Left renal pelvis (tissue), 4 donors: ENCODE measurements at places on chromosomes 3 and 15. TPM values are rescaled to one million over a fixed set of nuclear protein-coding genes. Genes with fewer than 3 reads are reported as not detected.

- no peak for DNase-seq
Measured at GRCh38 chr15:90059208-90059985, 42.9 kb downstream of the IDH2 start.

DNA sequence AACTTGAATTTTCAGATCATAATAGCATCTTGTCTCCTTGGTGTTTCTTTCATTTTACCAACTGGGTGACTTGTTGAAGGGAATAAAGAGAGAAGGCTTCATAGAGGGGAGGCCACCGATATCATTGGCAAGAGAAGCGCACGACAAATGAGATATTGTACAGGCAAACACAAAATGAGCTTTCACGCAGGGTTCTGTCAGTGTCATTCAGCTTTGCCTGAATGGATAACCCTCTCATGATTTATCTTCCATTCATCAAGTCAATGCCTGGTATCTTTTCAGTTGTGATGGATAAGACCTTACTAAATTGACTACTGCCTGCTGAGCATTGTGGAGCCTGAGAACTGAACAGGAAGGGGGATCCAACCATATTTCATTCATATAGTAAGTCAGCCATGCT, 188.6 kb upstream of the EPHA3 start:
- no peak for DNase-seq

GRCh38 chr3:33957176-33957575, 158.7 kb downstream of the PDCD6IP start:
- DNase-seq, result no peak

DNA sequence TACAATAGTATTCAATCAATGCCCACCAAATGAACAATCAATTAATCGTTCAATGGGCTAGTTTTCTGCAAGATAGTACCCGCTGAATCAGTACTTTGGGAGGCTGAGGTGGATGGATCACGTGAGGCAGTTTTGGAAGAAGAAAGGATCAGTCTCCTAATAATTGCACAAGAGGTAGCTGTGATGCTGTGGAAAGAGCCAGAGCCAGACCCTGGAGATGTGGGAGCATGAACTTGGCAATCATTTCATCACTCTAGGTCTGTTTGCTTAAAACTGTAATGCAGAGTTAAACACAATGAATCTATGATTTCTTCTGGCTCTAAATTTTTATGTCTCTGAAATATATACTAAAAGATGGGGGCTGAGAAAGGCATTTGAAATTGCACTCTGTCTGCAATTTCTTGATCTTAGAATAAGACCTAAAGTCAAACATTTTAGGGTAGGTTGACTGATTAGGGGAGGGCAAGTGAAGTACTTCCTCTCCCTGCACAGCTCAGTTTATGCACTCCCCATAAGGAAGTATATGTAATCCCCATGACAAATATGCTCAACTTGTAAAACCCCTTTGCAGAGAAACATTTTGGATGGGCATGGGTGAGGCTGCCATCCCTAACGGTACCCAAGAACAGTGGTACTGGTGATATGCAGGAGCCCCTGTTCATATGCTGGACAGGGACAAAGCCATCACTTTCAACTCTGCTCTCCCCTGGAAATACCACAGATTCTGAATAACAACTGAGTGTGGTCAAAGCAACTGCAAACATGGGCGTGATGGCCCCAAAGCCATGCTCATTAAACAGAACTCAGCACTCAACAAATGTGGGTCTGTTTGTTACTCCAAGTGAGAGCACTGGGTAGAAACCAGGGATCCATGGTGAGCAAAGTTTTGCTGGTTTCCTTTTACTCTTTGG, 28.6 kb upstream of the SPATA12 start:
- no peak for DNase-seq

DNA sequence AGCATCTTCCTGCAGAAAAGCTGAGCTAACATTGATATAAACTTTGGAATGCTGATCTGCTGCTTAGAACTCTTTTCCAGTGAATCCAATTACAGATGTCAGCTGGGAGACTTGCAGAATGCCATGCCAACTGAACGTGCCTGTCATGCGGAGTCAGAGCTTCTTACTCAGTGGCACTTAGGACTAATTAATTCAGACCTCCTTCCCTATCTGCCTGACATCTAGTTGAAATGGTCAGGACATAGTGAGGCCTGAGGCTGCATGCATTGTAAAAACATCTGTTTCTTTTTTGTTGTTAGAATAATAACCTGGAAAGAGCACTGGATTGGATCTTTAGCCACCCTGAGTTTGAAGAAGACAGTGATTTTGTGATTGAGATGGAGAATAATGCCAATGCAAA, 112.6 kb downstream of the USP13 start:
- DNase-seq, result no peak

DNA sequence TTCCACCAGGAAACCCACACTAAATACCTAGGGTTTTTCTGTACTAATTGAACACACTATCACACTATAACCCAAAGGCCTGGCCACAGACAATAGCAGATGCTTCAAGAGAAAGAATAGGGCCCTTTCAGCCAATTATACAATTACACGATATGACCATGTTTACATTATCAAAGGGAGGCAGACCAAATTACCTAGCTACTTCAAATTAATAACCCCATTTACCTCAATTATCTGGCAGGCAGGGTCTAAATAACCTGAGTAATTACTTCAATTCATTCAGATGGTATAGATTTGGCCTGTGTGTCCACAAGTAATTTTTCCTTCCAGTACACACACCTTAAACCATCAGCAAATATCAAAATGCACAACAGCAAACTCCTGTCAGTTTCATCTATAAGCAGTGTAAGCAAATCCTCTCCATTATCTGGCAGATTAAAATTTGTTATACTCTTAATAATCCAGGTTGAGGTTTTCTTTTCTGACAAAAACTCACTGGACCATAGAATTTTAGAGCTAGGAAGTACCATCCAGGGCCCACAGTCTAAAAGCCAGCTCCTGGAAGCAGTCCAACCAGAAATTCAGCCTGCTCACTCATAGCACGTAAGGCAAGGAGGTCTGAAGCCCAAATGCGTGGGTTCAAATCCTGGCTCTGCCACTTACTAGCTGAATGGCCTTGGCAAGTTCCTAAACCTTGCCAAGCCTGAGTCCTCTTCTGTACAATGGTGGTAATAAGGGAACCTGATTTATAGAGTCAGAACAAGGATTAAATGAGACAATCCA, 51.8 kb downstream of the RFTN1 start:
- DNase-seq, result no peak

DNA sequence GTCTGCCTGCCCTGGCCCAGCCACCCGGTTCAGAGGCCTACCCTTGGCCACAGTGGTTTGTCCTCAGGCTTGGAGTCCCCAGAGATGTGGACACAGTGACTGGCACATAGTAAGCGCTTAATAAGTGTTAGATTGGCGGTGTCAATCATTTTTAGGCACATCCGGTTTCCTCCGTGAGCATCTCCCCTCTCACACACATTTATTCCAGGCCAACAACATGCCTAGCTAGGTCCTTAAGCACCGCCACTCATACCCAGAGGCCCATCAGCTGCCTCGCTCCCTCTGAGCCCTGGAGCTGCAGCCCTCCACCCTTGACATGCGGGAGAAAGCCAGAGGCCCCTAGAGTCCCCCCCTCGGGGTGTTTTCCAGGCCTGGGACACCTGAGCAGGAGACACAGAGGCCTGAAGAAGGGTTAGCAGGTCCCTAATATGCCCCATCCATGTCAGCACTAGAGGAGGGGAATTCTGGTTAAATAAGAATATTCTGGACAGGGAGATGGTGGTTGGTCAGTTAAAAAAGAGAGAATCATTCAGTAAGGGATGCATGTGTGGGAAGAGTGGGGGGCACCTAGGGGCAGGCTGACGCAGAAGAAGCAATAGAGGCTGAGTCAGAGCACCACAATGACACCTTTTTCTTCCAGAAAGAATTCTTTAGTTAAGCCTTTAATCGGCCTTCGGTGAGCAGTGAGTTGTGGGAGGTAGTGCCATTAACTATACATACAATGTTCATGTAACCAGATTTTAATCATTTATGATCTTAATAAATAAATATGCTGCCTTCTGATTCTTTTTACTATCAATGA, 22.3 kb downstream of the NR2F2 start:
- DNase-seq, result peak; percentile 12

DNA sequence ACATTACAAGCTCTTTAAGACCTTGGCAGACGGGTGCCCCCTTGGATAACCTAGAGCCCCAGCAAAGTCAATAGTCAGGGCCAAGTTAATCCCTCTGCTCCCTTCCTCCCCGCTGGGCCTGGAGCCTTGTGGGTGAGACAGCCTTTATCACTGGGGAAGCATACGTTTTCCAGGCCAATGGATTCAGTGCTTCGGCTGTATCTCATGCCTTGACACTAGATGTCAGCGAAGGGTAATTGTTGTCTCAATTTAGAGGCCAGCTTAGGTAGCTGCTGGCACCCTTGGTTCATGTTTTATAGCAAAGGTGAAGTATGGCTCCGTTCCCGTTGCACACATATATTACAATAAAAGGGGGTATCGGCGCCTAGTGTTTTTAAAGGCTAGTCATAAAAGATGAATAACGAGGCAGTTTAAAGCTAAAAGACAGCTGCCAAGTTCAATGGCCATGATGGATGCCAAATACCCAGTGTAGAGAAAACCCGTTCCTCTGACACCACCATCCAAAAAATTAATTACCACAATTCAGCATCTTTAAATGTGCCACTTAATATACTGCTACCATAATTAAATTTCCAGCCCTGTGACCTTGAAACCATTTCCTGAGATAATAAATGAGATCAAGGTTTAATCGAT, 52.3 kb upstream of the BNIP2 start:
- no peak for DNase-seq

GRCh38 chr3:114093596-114093995, 37.1 kb downstream of the QTRT2 start:
- peak; percentile 24 for DNase-seq

DNA sequence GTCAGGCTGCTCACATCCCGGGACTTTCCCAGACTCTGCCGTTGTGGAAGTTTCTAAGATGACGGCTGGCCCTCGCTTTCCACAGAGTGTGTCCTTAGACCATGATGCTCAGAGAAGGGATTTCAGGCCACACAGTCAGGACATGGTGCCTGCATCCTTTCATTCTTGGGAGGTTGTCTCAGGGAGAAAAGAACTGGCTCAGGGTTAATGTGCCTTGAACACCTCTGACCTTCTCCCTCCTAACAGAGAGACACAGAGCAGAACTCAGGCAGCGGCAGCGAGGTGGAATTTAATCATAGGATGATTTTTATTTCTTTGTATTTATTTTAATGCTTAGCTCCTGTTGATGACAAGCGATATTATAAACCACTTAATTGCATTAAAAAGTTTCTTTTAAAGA, 96.9 kb upstream of the ATP2B2 start:
- no peak for DNase-seq

- DNase-seq, result no peak
Measured at GRCh38 chr15:76972389-76973361, 22.3 kb upstream of the PSTPIP1 start.

GRCh38 chr15:23411841-23412240, 35.2 kb downstream of the GOLGA6L2 start:
- DNase-seq, result no peak

CLRN1 gene
- polyA plus RNA-seq, result not detected

ENTPD3 gene
- polyA plus RNA-seq, result 2.1 TPM

LRRIQ4 gene
- 0.17 TPM for polyA plus RNA-seq

ITGA11 gene
- polyA plus RNA-seq, result 23.2 TPM

WNT7A gene
- not detected for polyA plus RNA-seq
